CD4-positive, alpha-beta T cell (primary cell): ENCODE measurements at places on chromosomes 1 and 21. TPM values are rescaled to one million over a fixed set of nuclear protein-coding genes. Genes with fewer than 3 reads are reported as not detected.

DNA sequence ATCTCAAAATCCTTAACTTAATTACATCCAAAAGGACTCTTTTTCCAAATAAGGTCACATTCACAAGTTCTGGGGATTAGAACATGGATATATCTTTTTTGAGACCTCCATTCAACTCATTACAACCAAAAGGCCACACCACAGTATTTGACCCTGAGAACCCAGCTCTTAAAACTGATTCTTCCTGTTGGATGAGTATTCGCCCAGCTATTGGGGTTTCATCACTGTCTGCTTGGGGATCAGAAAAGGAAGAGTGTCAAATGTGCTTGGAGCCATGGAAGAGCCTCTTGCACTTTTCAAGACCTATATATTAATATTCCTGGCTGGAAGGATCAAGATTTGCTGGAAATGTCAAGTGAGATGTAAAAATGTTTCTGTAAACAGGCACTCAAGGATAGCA, 5.4 kb upstream of the TINAGL1 start:
- no peak for DNase-seq

CD1E gene
- not detected for total RNA-seq

CCDC30 gene
- 1.3 TPM for total RNA-seq

DNA sequence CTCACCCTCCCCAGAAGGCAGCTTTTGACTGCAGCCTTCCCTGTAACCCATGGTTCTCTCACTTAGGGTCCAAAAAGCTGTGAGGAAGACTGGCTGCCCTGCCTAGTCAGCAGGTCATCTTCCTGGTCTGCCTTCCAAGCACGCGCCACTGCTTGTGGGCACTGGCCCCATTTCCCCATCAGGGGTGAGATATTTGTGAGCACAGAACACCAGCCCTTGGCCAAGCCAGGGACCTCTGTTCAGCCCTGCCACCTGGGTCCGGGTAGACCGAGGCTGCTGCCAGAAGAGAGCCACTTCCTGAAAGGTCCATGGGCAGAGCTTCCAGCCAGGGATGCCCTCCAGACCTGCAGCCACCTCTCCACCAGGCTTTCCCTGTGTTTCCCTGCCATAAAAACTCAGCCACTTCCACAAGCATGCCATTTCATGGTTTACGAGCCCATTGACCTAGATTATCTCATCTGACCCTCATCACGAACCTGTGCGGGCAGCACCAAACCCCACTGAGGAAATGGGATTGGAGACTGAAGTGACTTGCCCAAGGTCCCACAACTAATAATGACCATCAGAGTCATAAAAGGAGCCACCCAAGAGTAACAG, 40.5 kb downstream of the GLIS1 start:
- no peak for DNase-seq

DNA sequence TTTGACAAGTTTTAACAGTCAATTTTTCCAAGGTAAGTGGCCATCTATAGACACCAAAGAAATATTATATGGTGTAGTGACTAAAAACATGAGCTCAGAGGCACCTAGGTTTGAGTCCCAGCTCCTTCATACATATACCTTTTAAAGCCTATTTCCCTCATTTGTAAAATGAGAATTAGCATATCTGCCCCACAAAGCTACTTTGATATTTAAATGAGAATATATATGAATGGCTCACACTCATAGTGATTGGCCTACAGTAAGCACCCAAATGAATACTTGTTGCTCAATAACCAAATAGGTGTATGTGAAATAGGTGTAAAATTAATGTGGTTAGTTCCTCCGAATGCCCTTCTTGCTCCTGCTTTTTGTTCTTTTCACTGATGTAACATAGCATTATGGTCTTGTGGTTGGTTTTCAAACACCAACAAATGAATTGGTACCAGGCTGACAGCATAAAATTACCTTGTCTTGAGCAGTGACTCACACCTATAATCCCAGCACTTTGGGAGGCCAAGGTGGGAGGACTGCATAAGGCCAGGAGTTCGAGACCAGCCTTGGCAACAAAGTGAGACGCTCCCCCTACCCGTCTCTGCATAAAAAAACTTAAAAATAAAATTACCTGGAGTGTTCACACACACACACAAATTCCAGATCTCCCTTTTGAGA, 25.3 kb downstream of the CNIH4 start:
- DNase-seq, result no peak

TRIM45 gene
- 0.25 TPM for total RNA-seq

GRCh38 chr1:78387871-78388270, 102.9 kb upstream of the PTGFR start:
- DNase-seq, result no peak

DNA sequence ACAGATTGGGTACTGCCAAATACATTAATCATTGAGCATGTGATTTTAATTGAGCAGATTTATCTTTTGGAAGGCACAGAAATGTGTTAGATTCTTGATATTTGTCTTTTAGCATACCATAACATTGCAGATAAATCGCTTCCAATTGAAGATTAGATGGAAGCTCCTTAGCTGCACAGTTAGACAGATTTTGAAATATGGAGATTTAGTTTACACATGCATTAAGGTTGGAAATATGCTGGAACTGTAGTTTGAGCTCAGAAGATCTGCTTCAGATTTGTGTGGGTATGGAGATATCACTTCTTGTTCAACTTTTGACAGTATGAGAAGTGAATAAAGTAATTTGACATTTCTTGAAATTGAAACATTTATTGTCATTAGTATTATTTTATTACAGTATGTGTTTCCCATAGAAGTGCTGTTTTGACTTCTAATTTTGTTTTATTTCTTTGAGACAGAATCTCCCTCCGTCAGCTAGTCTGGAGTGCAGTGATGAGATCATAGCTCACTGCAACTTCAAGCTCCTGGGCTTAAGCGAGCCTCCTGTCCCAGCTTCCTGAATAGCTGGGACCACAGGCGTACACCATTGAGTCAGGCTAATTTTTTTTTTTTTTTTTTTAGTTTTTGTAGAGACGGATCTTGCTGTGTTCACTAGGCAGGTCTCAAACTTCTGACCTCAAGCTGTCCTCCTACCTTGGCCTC, 29.1 kb downstream of the THRAP3 start:
- DNase-seq, result no peak

DNA sequence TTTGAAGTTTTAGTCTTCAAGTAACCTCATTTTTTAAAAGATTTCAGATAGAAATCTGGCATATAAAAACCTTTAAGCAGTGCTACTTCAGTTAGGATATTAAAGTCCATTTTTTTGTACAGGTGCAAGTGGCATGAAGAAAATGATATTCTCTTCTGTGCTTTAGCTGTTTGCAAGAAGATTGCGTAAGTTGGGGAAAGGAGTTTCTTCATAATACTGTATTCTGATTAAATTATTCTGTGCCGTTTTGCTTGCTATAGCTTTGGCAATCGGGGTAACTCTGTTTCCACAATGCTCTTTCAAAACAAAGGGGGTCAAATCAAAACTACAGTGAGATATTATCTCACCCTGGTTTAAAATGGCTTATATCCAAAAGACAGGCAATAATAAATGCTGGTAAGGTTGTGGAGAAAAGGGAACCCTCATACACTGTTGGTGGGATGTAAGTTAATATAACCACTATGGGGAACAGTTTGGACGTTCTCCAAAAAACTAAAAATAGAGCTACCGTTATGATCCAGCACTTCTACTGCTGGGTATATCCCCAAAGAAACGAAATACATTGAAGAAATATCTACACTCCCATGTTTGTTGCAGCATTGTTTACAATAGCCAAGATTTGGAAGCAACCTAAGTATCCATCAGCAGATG, 27.1 kb downstream of the MAEL start:
- DNase-seq, result no peak

DNA sequence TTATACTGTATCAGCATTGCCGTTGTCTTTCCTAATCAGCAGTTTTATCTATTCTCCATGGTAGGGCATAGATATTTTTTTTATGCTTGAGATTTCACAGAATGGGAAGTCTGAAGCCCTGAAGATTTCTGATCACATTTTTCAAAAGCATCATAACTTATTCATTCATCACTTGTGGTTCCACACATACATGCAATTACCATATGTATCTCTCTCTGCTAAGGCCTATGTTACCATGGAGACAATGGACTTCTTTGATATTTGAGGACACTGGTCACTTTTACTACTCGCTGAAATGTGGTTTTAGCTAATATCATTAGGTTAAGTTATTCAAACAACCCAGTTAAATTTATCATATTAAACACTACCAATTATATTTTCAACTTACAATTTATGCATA, 1827.0 kb downstream of the MRPL39 start:
- DNase-seq, result no peak

DNA sequence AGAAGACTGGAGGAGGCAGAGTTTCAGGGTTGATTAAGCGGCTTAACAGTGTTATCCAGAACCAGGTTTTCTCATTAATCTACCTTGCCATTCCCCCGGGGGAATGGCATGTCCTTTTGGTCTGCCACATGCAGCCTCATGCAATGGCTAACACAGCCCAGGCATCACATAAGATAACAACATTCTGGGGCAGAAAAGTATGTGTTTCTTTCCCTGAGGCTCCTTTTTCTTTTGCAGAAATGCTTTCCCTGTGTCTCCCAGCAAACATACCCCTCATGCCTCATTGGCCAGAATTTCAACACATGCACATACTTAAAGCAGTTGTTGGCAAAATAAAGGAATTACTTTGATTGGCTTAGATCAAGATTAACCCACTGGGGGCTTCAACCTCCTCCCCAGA, 98.6 kb downstream of the OMA1 start:
- no peak for DNase-seq

DNA sequence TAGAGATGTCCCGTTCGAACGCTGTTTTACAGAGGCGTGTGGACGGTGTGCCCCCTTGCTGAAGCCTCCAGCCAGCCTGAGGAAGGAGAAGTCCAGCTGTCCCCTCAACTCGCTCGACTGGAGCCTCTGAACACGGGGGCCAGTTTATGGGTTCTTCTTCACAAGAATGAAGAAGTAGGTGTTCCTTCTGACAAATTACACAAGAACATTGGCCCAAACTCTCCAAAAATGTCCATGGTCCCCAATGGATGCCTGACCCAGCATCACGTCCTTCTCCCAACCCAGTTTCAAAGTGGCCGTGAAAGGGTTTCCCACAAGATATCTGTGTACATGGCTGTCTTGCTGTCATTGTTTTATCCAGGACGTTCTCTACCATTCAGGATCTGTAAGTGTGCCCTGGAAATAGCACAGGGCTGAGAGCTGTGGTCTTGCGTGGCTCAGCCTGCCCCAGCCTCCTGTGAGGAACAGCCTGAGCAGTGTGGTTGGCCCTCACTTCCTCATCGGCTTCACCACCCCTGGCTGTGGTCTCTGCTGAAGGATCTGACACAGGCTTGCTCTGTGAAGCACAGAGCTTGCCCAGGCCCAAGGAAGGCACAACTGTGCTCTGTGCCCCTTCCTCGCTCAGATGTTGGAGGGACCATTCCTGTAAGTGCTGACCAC, 1.0 kb upstream of the S100B start:
- peak; percentile 27 for DNase-seq

DNA sequence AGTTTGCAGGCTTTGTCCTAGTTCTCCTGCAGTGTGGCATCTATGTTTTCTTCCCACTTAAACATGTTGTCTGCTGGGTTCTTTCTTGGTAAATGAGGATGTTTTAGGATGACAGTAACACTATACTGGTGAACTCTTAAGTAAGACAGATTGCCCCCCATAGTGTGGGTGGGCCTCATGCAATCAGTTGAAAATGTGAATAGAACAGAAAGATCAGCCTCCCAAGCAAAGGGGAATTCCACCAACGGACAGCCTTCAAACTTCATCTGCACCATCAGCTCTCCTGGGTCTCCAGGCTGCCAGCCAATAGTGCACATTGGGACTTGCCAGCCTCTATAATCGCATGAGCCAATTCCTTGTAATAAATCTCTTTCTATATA, 10.7 kb upstream of the TARBP1 start:
- no peak for DNase-seq

SLC25A34 gene
- 1.9 TPM for total RNA-seq

DNA sequence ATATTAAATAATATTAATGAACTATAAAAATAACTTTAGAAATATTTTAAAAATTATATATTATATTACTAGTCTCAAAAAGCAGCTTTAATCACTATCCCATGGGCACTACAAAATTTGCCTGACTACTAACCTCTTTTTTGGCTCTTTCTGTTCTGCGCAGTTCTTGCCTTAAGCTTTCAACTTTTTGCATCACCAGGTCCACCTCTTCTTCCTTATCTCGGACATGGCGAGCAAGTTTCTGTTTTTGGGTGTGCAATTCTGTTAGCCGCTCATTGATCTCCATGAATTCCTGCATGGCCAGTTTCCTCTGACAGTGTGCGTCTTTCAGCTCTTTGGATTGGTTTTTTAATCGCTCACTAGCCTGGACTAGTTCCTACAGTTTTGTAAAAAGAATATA, 172.4 kb downstream of the COQ8A start:
- DNase-seq, result no peak

- no peak for DNase-seq
These were observed 17.1 kb downstream of the ABCG1 start for GRCh38 chr21:42236014-42236413.

ACAP3 gene
- 45.3 TPM for total RNA-seq

DNA sequence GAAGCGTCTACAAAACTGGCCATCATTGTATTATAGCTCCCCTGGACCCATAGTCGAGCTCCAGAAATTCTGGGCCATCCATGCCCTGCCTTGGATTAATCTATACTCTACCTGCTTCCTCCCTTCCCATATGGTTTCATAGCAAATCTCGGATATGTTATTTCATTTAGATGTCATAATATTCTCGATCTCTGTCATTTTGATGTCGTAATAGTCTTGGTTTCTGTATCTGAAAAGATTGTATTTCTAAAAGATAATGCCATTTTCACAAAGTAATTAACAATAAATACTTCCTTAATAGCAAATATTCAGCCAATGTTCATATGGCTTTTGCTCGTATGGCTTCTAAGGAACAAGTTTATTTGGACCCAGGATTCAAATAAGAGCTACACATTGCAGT, 35.1 kb downstream of the DIP2A start:
- DNase-seq, result no peak
